Common myeloid progenitor, CD34-positive (primary cell): ENCODE measurements at places on chromosomes 3 and 15.

DNA sequence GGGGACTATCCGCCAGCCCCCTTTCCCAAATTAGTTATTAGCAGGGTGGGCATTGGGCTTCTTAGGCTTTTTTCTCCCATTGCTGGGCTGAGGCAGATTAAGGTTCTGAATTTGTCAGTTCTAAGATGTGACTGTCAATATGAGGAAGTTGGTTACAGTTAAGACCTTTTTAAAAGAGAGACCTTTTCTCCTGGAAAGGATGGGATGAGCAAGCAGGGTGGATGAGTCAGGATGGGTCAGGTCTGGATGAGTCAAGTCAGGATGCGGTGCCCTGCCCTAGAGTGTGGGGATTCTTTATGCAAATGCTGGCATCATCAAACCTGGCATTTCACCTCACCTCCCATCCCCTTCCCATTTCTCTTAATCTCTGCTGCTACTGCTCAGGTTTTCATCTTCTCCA lies 1.9 kb downstream of the AEN start:
- peaks cover 9% of the 10 kb centered on the region for H3K36me3 ChIP-seq
- H3K27ac ChIP-seq, result no peak overlapping the region
- no peak for DNase-seq

- no peaks in the 10 kb centered on the region for H3K4me1 ChIP-seq
- no peak overlapping the region for H3K27ac ChIP-seq
- no peaks in the 10 kb centered on the region for H3K36me3 ChIP-seq
These were observed 45.9 kb upstream of the TRPM1 start for GRCh38 chr15:31147456-31147855.

GRCh38 chr3:48656061-48656840 lies 6.4 kb downstream of the CELSR3 start:
- H3K4me3 ChIP-seq, result peak overlapping the region; percentile 61
- H3K27me3 ChIP-seq, result peaks cover 2% of the 10 kb centered on the region
- H3K36me3 ChIP-seq, result no peaks in the 10 kb centered on the region
- peaks cover 19% of the 10 kb centered on the region for H3K4me1 ChIP-seq
- H3K27ac ChIP-seq, result no peak overlapping the region
- DNase-seq, result peak; percentile 91

- no peak overlapping the region for H3K27ac ChIP-seq
- no peaks in the 10 kb centered on the region for H3K27me3 ChIP-seq
- H3K4me3 ChIP-seq, result no peak overlapping the region
- no peak for DNase-seq
These were observed 96.8 kb downstream of the ANXA2 start for GRCh38 chr15:60301024-60301423.

GRCh38 chr3:188791311-188791710 lies 380.5 kb upstream of the TPRG1 start:
- no peaks in the 10 kb centered on the region for H3K27me3 ChIP-seq
- no peaks in the 10 kb centered on the region for H3K36me3 ChIP-seq
- H3K27ac ChIP-seq, result no peak overlapping the region
- H3K4me1 ChIP-seq, result no peaks in the 10 kb centered on the region
- H3K4me3 ChIP-seq, result no peak overlapping the region

- H3K27ac ChIP-seq, result peak overlapping the region; percentile 14
- no peak for DNase-seq
- no peaks in the 10 kb centered on the region for H3K36me3 ChIP-seq
- no peaks in the 10 kb centered on the region for H3K27me3 ChIP-seq
- H3K4me1 ChIP-seq, result peaks cover 14% of the 10 kb centered on the region
These were observed 450.1 kb upstream of the TBL1XR1 start for GRCh38 chr3:177647341-177647740.
